Stimulated activated CD8-positive, alpha-beta memory T cell treated with anti-CD3 and anti-CD28 coated beads, Interleukin-4, amount 100 ng/mL, for 4 hours (primary cell): ENCODE measurements at places on chromosomes 12 and 14.

DNA sequence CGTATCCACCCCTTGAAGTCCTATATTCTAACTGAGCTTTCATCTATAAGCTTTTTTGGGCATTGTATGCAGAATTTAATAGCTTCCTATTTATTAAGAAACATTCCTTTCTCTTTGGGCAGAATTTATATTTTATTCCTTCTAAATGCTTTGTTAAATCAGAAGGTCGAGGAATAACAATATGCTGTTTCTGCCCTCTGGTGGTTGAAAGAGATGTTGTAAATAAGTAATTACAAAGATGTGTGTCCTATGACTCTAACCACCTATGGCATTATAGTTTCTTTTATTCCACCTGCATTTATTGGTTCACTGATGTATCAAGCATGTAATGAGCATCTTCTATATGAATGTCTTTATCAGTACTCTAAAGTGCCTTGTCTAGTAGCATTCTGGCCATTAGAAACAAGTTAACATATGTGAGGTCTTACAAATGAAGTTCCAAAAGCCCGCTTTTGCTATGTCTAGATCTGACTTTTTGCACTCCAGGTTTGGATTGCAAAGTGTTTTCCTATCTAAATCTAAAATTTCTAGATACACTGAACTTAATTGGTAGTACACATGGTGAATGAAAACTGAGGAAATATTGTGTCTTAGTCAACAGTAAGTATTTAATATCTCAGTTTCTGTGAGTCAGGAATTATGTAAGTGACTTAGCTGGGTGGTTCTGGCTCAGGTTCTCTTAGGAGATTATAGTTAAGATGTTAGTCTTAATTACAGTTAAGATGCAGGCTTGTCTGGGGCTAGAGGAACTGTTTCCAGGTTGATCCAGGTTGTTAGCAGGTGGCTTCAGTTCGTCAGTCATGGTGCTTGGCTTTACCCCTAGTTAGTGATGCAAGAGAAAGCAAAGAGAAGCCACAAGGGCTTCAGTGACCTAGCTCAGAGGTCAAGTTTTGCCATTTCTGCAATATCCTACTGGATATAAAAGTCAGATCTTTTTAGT is 57.5 kb downstream of the PLEKHA5 start:
- no peak for DNase-seq

DNA sequence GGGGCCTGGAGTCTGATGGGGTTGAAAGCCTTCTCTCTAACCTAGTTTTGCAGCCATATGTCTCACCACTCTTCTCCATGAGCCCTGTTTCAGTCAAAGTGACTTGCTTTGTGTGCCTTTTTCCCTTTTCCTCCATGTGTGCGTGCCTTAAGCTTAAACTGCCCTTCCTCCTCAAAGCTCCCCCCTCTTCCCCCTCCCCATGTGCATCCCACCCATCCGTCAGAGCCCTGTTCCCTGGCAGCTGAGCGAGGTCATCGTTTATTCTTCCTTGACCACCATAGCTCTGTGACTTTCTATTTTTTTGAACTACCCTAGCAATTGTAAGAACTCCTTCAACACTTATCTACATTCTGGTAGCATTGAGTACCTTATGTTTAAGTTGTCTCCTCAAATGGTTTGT is 24.9 kb downstream of the SAMD4A start:
- no peak for DNase-seq

DNA sequence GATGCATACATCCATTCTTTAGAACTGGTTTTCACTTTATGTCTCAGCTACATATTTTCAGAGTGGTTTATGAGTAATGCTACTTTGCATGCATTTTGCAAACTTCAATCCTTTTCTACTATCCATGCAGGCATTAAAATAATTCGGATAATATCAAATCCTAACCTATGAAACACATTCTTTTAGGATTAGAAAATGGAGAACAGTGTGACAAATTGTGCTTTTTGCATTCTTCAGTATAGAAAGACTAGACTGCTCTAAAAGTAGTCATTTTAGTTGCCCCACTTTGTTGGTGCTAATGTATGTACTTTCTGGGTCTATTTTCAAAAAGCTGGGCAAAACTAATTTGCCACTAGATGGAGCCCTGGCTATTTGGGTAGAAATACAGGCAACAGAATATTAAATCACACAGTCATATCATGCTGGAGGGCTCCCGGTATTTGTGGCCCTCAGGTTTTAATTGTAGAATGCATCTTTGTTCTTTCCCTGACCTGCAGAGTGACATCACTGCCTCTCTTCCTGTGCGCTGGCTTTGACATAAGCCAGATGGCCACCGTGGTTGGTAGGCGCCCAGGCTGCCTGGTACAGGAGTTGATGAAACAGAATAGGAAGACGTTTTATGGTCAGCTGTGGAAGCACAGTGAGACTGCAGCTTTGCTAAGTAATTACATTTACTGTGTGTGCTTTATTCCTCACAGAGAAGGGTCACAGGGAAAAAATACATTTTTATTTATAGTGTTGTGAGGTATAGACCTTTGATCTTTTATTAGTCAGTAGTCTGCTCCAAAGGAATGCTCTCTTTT is 28.1 kb downstream of the MSRB3 start:
- DNase-seq: no peak

- no peak for DNase-seq
Observed at GRCh38 chr12:25698772-25699171, 145.7 kb upstream of the LMNTD1 start.

DNA sequence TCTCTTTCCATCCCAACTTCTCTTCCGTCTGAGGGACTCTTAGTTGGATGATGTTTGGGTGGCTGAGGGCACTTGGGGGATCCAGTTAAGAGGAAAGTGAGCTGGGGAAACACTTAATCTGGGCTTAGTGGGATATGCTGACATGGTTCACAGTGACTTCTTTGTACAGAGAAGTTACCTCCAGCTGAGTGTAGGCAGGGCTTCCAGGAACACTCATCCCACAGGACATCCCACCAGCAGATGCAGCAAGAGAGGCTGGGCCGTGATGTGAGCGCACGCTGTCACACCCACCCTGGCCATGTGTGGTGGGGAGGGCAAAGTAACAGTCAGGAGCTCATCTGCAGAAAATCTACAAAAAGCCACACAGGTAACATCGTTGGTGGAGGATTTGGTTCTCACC is 832 bp upstream of the CACNA2D4 start:
- no peak for DNase-seq

DNA sequence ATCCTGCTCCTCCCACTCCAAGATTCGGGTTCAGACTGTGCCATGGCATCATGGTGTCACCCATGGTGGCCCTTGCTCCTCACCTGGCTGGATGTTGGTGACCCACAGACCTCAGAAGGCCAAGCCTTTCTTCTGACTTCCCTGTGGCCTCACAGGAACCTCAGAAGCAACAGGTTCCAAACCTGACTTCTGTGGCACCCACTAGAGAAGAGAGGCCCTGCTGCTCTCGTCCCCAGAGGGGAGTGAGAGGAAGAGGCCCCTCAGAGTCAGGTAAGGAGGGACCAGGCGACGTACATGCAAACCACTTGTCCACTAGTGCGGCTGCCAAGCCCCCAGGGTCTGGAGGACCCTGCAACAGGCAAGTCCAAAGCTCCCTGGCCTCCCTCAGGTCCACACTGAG is 10.4 kb downstream of the CLBA1 start:
- no peak for DNase-seq

- DNase-seq: peak; percentile 17
Observed at GRCh38 chr12:52741375-52742195, 35.6 kb downstream of the KRT76 start.

GRCh38 chr12:14452865-14453264 is 87.4 kb downstream of the ATF7IP start:
- no peak for DNase-seq

DNA sequence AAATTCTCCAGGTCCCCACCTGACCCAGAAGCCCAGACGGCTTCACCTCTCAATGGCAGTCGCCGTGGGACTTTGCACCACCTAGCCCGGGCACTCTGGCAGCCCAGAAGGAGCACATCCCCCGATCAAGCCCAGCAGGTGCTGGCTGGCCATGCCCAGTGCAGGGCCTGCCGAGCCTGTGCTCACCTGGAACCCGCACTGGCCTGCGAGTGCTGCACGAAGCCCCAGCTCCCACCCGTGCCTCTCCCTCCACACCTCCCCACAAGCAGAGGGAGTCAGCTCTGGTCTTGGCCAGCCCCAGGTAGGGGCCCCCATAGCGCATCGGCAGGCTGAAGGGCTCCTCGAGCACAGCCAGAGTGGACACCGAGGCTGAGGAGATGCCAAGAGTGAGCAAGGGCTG is 144.5 kb downstream of the NUBPL start:
- no peak for DNase-seq

GRCh38 chr14:68246786-68247105 is 427.2 kb downstream of the RAD51B start:
- no peak for DNase-seq

GRCh38 chr14:61037215-61037614 is 56.2 kb downstream of the SLC38A6 start:
- DNase-seq: no peak

DNA sequence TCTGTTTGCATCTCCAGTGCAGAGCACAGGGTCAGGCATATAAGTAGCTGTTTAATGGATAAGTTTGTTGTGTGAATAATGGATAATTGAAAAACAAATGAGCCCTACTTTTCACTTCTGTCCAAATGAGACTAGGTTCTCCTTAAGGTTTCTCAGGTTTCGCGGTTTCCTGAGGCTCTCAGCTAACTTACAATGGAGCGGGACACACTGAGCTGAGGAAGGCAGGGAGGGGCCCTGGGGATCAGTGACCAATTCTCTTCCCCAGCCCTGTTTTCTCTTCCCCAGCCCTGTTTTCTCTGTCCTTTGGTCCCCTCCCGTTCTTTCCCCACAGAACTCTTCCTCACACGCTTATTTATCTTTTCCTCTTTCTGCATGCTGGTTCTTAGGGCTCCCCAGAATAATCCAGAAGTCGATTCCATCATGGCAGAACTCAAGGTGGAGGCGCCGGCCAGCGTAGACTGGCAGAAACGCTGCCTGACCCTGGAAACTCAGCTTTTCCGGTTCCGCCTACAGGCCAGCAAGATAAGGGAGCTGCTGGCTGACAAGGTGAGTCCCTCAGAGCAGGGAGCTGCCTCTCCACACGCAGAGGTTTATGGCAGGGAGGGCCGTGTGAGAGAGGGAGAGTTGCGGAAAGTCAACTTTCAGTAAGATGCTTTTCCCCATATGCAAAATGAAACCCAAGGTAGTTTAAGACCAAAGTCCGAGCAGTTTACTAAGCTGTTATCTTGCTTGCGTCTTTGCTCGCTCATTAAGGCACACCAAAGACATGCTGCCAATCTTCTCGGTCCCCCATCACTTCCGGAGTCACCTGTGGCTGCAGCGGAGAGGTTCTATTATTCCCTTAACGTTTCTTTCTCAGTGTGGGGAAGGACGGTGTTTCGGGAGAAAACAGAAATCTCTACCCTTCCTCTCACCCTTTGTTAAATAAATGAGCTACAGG is 8.6 kb downstream of the PLEKHH1 start:
- no peak for DNase-seq

- no peak for DNase-seq
Observed at GRCh38 chr14:70366911-70367310, 7.4 kb upstream of the COX16 start.

- no peak for DNase-seq
Observed at GRCh38 chr12:185576-185955, 28.4 kb downstream of the SLC6A12 start.

GRCh38 chr14:103526247-103526913 is 2.6 kb upstream of the TRMT61A start:
- DNase-seq: no peak

GRCh38 chr12:9090220-9090619 is 25.5 kb downstream of the A2M start:
- DNase-seq: no peak

DNA sequence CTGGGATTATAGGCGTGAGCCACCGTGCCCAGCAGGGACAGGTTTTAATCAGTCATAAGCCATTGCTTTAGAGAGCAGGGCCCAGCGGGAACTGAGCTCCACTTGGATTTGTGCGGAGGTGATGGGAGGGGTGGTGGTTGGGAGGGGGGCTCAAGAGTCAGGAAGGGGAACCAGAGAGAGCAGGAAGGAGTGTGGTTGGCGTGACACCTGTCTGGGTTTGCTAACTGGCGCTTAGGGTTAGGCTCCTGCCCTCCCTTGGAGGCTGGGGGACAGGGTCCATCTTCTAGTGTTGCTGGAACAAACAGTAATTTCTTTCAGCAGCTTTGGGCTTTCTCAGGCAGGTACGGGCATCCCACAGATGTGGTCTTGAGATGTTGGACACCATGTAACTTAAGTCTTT is 7.5 kb upstream of the ALDH2 start:
- DNase-seq: no peak

DNA sequence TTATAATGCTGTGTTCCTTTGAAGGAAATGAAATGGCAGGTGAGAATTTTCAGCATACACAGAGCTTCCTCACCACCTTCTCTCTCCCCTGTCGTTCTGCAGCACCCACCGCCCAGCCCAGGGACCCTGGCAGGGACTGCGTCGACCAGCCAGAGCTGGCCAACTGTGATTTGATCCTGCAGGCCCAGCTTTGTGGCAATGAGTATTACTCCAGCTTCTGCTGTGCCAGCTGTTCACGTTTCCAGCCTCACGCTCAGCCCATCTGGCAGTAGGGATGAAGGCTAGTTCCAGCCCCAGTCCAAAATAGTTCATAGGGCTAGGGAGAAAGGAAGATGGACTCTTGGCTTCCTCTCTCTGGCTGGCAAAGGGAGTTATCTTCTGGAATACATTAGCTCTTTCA is 35.1 kb downstream of the PAPLN start:
- no peak for DNase-seq

GRCh38 chr12:111685811-111686573 is at the start of the genes ACAD10 and BRAP:
TSS of gene ACAD10 (plus strand) at chr12:111686053. CDS start at chr12:111692710, 6,657 bp downstream.
TSS of gene BRAP (minus strand) at chr12:111685956. CDS start at chr12:111685792, 164 bp downstream.
- peak; percentile 76 for DNase-seq

- no peak for DNase-seq
Observed at GRCh38 chr12:46110223-46110611, 119.8 kb upstream of the SCAF11 start.

- no peak for DNase-seq
Observed at GRCh38 chr12:54351341-54351740, 12.9 kb downstream of the GPR84 start.

DNA sequence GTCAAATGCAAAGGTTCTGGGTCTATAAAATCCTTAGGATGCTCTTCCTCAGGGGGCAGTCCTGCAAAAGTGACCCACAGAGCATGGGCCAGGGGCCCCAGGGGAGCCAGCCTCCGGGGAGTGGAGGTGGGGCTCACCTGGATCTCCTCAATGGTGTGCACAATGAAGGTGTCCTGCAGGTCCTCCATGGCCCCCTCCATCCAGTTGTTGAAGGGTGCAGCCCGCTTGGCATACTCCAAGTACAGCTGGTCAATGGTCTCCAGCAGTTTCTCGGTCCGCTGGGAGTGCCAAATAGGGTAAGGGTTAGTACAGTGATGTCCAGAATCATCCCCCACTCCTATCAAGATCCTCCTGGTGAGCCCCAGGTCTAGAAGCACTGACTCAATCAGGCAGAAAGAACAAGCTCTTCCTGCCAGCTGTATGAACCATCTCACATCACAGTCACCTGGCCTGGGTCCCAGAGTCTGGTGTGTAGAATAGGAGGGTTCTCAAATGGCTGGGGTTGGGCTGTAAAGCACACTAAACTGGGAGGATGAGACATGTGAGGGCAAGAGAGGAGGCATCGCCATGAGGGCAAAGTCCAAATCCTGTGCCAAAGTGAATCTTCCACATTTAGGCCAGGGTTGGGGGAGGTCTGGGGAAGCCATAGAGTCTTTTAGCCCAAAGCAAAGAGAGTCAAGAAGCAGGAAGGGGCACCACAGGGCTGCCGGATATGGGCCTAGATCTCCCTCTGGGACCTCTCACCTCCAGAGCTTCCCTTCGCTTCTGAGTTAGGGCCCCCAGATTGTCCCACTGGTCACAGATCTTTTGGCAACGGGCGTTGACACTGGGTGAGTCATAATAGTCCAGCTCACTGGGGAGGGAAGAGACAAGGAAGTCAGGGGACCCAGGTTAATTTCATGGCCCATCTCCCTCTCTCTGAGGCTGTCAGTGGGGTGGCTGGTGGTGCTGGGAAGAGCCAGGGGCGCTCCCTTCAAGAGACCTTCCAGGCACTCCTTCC is 91.5 kb upstream of the ZFP36L1 start:
- DNase-seq: no peak
